ENCODE measurements at places on chromosomes 6 and 20.

GRCh38 chr6:42410861-42411260 lies 40.9 kb downstream of the TRERF1 start:
- no peak for DNase-seq

GRCh38 chr6:160301339-160301738 lies 42.7 kb upstream of the SLC22A2 start:
- DNase-seq, result no peak

DNA sequence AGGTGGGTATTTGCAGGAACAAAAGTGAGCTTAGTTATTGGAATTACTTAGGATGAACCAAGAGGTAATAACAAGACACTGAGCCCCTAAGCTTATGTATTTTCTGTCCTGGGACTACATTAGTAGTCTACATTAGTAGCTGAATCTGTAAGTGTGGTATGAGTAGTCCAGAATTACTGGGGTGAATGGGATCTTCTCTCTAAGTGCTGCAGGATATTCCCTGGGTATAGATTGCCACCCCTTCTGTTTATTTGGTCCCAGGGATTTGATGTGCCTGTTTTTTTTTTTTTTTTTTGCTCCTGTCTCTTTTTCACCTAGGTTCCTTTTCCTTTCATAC lies 5.9 kb downstream of the CD2AP start:
- DNase-seq, result no peak

- no peak for DNase-seq
Observed at GRCh38 chr6:5427586-5427985, 166.3 kb downstream of the FARS2 start.

- DNase-seq, result no peak
Observed at GRCh38 chr6:84095156-84095555, 61.6 kb downstream of the MRAP2 start.

DNA sequence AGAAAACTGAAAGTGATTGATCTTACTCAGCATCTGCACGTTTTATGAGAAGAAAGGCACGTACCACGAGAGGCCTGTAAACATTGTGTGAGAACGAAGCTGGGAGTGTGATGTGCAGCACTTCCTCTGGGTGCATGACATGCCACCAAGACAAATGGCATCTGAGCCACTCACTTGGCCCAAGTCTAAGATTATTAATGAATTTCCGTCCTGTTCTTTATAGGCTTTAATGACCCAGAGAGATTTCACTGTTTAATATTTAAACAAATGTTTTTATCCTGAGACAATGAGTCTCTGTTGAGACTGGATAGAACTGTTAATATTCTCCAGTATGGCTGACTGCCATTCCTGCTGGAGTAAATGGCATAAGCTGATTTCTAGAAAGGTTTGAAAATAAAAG lies 172.6 kb upstream of the PHACTR1 start:
- DNase-seq, result no peak

DNA sequence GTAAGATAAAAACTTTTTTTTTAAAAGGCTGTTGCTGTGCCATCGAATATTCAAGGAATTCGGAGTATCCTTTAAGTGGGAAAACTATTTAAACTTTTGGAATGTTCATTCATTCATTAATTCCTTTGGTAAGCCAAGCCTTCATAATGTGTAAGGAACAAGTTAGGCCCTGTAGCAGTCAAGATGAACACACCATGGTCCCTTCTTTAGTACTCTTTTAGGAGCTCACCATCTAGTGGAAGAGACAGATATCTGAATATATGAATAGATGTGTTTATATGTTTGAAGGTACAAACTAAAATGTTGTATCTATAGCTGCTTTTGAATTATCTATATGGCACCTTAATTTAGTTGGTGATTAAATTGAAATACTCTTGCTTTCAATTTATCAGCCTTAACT lies 5.8 kb downstream of the SPO11 start:
- peak; percentile 28 for DNase-seq

GRCh38 chr6:1641343-1641885 lies 31.7 kb downstream of the FOXC1 start:
- DNase-seq, result no peak

- DNase-seq, result peak; percentile 77
Observed at GRCh38 chr6:159013229-159013628, 13.2 kb upstream of the RSPH3 start.

DNA sequence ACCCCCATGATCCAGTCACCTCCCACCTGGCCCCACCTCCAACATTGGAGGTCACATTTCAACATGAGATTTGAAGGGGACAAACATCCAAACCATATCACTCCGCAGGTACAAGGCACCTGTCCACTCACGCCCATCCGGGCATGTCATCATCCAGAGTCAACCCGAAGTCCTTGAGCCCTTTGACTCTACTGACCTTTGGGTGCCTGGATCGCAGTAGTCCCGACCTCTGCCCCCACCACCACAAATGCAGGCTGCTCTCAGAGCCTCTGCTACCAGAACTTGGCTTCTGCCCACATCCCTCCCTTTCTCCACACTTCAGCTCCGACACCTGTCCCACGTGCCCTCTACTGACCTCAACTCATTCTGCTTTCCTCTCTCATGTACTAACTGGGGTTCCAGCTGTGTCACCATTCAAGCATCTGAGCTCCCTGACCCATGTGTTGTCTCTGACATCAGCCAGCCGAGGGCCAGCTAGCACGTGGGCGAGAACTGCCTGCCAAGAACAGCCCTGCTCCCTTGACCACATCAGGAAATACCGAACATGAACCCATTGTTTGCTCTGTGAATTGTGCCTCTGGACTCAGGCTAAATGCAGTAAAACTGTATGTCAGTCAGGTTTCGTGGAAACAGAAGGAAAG lies 498.3 kb upstream of the SULF2 start:
- DNase-seq, result no peak

- no peak for DNase-seq
Observed at GRCh38 chr6:13398069-13398381, 69.7 kb upstream of the TBC1D7 start.

- DNase-seq, result peak; percentile 80
Observed at GRCh38 chr6:122730775-122731386, 48.6 kb upstream of the FABP7 start.

- peak; percentile 60 for DNase-seq
Observed at GRCh38 chr6:11198663-11199603, 33.5 kb downstream of the NEDD9 start.

DNA sequence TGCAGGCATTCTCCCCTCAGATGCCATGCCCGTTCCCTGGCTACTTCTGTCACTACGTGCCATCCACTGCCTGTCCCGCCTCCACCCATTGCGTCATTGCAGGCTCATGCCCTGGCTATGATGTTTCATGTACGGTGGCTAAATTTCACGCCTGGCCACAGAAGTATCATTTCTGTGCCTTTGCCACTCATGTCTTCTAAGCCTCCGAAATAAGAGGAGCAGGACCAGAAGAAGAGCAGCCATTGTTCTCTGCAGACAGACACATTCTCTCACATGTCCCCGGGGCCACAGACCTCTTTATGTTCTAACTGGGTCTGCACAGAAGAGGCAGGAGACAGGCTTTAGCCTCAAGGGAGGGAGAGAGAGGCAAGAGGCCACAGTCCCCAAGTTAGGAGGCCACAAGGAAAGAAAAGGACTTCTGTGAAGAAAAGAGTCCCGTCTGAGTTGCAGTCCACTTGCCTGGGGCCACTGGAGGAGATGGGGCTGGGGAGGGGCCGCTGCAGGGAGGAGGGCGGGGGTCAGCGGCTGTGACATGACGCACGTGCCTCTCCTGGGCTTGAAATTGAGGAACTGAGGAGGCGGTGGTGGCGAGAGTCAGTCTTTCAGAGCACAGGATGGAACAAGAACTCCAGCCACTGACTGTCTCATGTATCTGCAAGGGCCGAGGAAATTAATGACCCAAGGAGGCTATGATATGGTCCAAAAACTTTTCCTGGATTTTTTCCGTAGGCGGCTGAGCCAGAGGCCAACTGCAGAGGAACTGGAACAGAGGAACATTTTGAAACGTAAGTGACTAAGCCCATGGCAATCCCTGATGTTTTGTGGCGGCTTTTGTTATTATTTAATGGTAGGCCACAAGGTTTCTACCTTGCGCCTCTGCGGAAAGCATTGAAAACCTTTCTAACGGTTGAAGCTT lies 55.9 kb downstream of the TBC1D7 start:
- peak; percentile 94 for DNase-seq

- DNase-seq, result no peak
Observed at GRCh38 chr6:85406641-85407075, 43.2 kb upstream of the NT5E start.

DNA sequence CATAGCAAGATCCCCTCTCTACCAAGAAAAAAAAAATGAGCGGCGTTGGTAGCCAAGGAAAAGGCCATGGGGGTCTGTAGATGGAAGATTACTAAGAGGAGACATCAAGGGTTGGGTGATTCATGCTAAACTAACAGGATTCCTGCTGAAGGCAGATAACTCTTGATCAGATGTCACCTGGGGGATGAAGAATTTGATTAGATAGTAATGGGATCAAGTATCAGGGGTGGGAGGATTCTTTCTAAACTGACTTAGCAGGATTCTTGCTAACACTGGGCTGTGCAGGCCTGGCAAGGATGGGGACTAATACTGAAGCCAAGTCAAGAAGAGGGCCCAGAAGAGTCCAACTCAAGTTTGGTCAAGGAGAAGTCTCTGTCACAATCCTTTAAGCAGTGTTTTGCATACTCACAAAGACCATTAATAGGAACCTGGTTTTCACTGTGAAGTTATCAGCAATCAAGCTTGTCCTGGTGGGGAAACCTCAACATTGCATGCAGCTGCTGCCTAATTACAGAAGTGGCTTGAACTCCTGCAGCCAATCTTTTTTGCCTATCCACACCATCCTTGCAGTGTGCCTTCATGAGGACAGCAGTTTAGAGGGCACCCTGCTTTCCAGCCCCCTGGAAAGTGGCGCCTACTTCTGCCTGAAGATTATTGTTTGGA lies 61.3 kb downstream of the ANKRD6 start:
- DNase-seq, result peak; percentile 35

DNA sequence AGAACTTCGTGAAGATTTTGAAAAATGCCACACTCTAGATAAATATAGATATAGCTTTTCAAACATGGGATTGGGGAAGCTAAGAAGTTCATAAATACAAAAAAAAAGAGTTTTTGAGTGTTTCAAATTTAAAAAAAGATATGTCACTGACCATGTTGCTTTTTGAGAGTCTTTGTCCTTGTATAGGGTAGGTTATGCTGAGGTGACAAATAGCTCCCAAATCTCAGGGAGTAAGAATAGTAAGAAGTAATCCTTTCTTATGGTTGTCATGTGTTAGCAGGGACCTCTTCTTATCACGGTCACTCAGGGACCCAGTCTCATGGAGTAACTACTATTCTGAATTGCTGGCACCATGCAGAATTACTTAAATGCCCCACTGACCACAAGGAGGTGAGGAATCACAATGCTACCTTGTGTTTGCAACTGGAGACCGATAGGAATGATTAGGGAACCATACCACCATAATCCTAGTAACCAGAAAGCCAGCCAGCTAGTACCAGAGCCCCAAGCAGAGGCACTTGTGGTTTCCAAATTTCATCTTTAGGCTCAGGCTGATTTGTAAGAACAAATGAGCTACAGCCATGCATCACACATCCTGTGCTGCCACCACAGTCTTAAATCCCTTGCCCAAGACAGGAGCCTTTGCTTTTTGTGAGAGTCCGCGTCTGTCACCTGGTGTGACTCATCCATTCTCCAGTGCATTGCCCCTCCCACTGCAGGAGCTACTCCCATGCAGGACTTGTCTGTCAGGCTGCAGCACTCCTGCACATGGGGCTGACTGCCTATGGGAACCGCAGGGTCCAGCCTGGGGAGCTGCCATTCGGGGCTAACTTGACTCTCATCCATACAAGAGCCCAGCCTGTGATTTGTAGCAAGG lies 42.4 kb upstream of the ADGRF4 start:
- DNase-seq, result peak; percentile 54

- no peak for DNase-seq
Observed at GRCh38 chr6:103396768-103397167, 1463.0 kb downstream of the HACE1 start.

- no peak for DNase-seq
Observed at GRCh38 chr20:5128886-5129285, 2.1 kb downstream of the CDS2 start.

- peak; percentile 78 for DNase-seq
Observed at GRCh38 chr20:3276680-3277015, 37.7 kb upstream of the SLC4A11 start.

GRCh38 chr6:109644131-109644530 lies 46.9 kb downstream of the AK9 start:
- DNase-seq, result no peak

DNA sequence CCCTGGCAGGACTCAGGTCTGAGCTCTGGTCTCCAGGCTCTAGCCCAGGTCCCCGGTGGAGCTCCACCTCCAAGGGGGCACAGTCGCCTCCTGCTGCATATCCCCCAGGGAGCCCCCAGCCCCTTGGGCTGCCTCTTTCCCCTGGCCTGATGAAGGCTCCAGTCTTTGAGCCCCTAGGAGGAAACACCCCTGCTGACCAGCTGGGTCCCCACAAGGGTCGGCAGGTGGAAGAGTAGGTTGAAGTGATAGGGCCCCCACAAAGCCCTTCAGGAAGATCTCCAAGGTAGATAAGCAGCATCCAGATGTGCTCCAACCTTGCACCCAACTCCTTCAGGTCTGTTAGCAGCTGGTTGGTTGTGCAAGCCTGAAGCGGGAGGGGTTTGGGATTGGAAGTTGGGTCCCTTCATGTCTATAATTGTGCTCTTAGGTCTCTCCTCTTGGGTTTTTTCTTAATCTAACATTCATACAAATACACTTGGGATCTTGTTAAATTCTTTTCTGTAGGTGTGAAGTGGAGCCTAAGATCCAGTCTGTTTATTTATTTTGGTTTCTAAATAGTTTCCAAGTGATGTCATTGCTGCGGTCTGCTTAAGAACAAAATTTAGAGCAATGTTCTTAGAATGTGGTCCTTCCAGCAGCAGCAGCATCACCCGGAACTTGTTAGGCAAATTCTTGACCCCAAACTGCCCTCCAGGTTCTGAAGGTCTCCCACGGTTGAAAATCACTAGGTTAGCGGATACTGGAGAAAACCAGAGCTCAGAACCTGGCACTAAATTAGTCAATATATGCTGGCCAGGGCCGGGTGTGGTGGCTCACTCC lies 5.1 kb downstream of the UBE2C start:
- no peak for DNase-seq

DNA sequence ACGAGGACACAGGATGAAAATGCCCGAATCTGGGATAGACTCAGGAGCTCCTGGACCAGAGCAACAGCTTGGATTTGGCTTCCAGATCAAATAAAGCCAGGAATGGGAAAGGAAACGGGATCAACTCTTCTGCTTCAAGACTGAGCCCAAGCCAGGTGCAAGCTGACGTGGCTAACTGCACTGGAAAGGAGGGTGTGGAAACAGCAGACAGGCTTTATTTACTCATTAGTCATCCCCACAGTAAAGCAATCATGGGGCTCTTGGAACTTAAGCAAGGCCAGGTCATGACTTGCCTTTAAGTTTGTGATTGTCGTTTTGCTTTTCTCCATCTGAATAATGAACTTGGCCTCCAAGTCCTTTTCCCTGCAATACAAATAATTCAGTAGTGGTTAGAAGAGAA lies 45.2 kb downstream of the KIF16B start:
- no peak for DNase-seq
